ENCODE measurements at places on chromosomes 13 and 19.

DNA sequence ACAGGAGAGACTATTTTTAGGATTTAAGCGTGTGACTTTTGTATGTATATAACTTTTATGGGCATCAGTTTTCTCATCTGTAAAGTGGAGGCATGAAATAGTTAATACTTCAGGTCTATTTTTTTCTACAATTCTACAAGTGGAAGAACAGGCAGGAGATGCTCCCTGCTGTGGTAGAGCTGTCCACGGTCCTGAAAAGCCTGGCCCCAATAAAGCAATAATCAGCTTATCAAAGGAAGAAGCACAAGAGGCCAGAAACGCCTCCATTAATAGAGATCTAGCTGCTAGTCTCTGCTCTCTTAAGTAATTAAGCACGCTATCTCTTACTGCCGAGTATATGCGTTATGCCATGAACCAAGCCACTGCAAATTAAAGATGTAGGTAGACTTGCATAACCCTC lies 28.0 kb upstream of the WASF3 start:
- peak; percentile 98 for DNase-seq

DNA sequence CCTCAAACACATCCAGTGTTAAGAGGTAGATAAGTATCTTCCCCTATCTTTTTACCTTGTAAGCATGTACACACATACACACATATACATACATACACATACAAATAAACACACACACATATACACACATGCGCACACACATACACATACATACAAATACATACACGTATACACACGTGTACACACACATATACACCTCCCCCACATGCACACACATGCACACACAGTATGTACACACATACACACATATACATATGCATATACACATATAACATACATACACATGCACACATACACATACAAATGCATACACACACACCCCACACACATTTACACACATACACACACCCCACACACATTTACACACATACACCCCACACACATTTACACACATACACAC lies 24.1 kb downstream of the ADGRE1 start:
- DNase-seq = no peak

DNA sequence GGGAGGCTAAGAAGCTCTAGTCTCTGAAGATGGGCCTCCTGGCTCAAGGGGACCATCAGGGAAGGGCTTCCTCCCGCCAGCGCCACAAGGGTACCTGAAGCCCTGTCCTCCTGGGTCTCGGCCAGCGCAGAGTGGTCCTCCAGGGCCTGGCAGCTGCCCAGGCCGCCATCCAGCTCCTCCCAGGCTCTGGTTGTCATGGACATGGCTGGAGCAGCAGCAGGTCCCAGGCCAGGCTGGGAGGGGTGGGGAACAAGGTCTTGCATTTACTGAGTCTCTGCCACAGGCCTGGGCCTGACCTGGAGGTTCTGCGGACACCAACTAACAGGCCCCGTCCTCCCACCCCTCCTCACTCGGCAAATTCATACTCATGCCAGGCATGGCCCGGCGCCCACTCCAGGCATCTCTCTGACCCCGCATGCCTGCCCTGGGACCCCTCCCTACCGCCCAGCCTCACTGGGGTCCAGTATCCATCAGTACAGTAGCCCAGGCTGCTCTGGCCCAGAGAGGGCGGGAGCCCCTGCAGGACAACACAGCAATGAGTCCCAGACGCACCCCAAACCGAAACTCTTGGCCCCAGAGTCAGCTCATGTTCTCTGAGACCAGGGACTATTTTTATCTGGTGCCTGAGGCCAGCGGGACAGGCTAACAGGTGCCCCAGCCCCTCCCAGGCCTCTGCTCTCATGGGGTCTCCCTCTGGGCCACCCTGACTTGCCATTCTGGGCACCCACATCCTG lies 938 bp downstream of the JSRP1 start:
- no peak for DNase-seq

DNA sequence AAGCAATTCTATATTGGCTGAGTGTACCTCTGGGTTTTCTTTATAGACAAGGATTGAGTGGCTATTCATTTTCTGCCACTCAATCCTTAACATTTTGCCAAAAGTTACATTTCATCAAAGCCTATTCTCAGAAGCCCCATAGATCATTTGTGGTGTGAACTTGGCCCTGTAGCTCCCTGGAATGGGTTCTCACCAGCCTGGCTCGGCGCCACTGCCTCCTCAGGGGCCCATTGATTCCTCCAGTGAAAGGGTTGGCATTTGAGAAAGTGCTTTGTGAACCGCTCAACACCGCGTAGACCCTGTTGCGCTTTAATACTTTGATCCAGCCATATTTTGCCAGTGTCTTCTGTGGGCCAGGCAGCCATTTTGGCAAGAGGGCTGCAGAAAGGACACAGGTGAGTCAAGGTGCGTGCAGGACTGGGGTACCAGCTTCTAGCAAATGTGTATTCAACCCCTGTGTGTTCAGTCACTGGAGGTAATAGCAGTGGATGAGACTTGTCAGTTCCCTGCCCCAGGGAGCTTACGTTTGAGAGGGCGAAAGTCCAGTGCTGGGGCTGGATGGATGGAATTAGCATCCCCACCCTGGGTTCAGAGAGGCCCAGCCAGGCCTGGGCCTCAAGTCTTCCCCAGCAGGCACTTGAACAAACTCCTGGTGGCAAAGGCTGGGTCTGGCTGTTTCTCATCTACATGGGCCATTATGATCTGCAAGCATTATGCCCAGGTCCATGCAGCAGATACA lies 3.8 kb downstream of the RAB8A start:
- DNase-seq = no peak

DNA sequence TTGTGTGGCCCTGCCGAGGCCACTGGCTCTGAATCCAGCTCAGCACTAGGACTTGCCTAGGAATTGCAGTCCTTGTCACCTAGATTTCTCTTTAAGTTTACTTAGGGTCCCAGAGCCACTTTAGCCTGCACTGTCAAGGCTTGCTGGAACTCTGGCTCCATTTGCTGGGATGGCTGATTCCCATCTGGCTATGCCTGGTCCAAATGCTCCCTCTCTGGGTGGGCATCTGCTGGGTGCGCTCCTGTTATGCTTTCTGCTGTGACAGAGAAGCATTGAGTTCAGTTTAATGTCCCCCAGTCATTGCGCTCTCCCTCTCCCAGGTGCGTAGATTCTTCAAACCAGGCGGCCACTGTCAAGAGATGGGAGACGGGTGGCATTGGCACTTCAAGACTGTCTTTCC lies 102.2 kb downstream of the MTUS2 start:
- no peak for DNase-seq

DNA sequence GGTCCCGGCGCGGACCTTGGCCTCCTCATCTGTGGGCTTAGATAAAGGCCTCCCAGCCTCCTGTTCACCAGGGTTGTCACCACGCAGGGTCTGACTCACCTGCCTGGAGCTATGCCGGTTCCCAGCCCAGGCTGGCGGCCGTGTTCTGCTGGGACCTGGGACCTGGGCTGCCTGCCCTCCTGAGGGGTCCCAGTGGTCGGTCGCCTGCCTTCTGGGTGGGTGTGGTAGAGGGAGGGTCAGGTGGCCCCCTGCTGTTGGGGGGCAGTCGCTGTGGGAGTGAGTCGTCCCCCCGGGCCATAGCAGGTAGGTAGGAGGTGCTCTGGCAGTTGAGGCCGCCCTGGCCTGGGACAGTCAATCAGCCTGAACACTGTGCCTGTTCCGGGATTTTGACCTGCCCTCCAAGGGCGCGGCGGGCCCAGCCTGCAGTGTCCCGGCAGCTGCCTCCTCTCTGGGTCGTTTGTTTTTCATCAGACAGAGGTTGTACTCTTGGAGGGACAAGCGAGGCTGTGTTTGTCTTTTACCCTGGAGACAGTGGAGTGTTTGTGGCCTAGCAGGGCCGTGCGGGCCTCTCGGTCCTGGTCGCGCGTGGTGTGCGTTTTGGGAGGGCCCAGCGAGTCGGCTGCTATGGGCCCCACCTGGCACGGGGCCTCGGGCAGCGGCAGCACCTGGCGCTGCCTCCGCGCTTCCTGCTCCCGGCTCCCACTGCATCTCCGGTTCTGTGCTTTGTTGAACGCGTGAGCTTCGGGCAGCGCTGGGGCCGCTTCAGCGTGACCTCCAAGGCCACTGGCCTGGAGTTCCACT lies 2.6 kb downstream of the ADAT3 start:
- no peak for DNase-seq

DNA sequence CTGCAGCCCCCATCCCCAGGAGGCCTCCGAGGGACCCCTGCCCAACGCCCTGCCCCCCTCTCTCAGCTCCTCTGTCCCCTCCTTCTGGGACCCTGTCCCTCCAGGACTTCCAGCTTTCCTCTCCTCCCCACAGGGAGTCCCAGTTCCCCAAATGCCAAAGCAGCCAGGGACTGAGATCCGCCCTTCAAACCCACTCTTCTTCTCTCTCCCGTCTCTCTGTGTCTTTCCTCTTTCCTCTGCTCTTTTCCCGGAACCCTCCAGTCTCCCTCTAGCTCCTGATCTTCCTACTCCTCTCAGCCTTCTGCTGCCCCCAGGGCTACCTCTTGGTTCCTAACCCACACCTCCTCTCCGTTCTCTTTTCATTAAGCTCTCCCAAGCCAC lies 377 bp downstream of the CA11 start:
- DNase-seq = peak; percentile 80

Data from NCI-H82 (cell line).